ENCODE measurements at places on chromosomes 6 and 20.

DNA sequence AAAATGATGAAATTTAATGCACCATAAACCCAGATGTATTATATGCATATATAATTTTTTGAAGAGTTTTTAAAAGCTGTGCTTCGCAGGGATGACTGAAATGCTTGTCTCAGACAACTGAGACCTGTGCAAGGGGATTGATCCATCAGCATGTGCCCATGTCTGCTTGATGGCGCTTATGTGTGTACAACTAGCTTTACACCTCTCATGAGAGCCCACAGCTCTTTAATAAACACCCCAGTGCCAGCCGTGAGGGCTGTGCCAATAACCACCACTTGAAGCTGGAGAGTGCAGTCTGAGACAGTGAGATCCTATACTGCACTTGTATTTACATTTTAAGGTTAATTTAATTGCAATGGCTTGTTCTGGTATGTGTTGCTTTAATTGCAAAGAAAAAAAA is 225.5 kb downstream of the BCKDHB start:
- no peak for DNase-seq
- H3K36me3 ChIP-seq, result no peaks in the 10 kb centered on the region
- H3K27me3 ChIP-seq, result no peaks in the 10 kb centered on the region
- H3K4me3 ChIP-seq, result no peak overlapping the region

- no peaks in the 10 kb centered on the region for H3K27me3 ChIP-seq
- no peaks in the 10 kb centered on the region for H3K36me3 ChIP-seq
- no peak overlapping the region for H3K4me3 ChIP-seq
- H3K27ac ChIP-seq, result no peak overlapping the region
Observed at GRCh38 chr6:107398001-107398400, 61.4 kb downstream of the PDSS2 start.

DNA sequence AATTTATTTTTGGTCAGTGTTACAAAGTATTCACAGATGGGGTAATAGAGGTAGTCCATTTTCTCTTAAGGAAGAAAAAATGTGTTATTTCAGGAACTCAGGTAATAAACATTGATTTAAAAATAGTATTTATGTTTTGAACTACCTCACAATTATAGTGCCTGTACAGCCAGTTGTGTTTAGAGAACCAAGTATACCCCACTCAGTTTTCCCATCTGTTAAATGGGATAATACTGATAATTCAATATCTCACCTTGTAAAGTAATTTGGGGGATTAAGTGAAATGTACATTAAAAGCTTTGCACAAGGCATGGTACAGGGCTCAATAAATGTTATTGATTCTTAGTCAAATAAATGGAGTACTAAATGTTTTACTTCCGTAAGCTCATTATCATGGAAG is 4.7 kb downstream of the ZNF451 start:
- H3K4me3 ChIP-seq, result no peak overlapping the region
- H3K36me3 ChIP-seq, result peaks cover 16% of the 10 kb centered on the region
- peaks cover 3% of the 10 kb centered on the region for H3K4me1 ChIP-seq
- DNase-seq, result no peak

GRCh38 chr6:69732640-69733039 is 64.2 kb downstream of the LMBRD1 start:
- H3K4me1 ChIP-seq, result no peaks in the 10 kb centered on the region
- no peak overlapping the region for H3K4me3 ChIP-seq
- H3K27ac ChIP-seq, result no peak overlapping the region
- no peaks in the 10 kb centered on the region for H3K36me3 ChIP-seq
- no peaks in the 10 kb centered on the region for H3K27me3 ChIP-seq

DNA sequence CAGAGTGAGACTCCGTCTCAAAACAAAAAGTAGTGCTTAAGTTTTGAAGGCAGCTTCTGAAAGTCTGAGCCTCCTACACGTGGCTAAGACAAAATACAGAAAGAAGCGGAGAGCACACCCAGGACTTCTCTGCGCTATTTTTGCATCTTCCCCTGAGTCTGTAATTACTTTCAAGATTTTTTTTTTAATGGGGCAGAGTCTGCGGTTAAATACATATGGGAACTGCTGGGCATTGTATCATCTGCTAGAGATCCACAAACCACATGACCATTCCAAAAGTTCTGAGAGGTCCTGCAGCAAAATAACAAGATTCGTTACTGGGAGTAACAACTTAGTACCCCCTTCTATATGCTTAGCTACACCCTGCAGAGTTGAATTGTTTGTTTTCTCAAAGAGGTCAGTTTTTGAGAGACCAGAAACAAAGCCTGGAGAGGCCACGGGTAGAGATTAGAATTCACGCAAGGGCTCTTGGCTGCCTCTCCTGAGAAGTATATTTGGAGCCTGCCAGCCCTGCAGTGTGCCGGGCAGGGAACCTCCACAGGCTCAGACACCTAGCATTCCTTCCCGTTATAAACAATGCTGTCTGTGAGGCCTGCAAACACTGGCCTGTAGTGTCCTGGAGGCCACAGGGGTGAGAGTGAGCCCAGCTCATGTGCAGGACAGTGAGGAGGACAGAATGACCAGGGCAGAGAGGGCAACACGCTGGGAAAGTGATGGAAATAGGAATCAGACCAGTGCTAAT is 48.2 kb upstream of the FAM50B start:
- peak overlapping the region; percentile 94 for H3K27ac ChIP-seq
- no peak for DNase-seq
- H3K4me1 ChIP-seq, result peaks cover 20% of the 10 kb centered on the region
- H3K36me3 ChIP-seq, result no peaks in the 10 kb centered on the region

DNA sequence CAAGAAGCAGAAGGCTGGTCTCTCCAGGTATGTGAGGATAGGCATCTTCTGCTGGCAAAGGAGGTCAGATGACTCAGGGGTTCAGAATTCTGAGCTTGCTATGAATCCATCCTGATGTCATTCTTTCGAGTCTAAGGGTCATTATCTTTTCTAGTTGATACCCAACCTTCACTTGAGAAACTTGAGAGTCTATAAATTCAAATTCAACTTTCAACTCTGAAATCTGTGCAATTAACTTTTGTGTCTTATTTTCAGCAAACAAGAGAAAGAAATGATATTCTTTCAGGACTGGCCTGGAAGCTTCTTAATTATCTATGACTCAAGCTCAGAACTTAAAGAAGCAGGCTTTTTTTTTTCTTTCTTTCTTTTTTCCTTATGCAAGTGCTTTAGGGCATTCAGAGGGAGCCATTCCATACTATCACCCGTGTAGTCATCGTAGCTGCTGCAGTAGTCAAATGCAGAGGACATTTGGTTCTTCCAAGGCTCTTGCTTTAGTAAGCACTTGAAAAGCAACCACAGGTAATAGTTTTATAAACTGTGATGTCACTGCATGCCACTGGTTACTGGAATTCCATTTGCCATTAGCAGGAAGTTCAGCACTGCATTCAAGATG is 93.0 kb downstream of the ADTRP start:
- no peaks in the 10 kb centered on the region for H3K36me3 ChIP-seq
- DNase-seq, result no peak
- H3K4me3 ChIP-seq, result no peak overlapping the region
- H3K27ac ChIP-seq, result no peak overlapping the region

DNA sequence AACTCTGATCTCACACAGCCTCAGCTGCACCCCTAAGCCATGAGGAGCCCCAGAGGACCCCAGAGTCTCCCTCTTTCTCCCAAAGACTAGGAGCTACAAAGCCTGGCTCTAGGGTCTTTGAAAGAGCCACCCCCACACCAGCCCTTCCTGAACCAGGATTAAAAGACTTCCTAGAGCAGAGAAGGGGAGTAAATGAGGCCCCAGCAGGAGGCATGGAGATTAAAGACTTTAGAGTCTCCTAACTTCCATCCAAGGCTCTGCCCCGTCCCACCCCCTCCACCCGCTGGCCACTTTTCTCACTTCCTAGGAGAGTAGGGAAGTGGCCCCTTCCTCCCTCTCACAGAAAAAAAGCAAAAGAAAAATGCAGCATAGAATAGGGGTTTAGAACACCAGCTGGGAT is 1.7 kb downstream of the PREX1 start:
- peak overlapping the region; percentile 73 for H3K27ac ChIP-seq
- no peaks in the 10 kb centered on the region for H3K36me3 ChIP-seq
- H3K27me3 ChIP-seq, result no peaks in the 10 kb centered on the region
- H3K4me3 ChIP-seq, result peak overlapping the region; percentile 82
- peaks cover 5% of the 10 kb centered on the region for H3K4me1 ChIP-seq

GRCh38 chr20:37394543-37395409 is 48.8 kb downstream of the SRC start:
- no peak overlapping the region for H3K4me3 ChIP-seq
- no peak for DNase-seq
- peaks cover 38% of the 10 kb centered on the region for H3K4me1 ChIP-seq
- H3K27ac ChIP-seq, result no peak overlapping the region
- peaks cover 45% of the 10 kb centered on the region for H3K36me3 ChIP-seq

GRCh38 chr6:53044572-53044971 is 20.6 kb upstream of the FBXO9 start:
- H3K27ac ChIP-seq, result no peak overlapping the region
- DNase-seq, result no peak
- H3K27me3 ChIP-seq, result no peaks in the 10 kb centered on the region
- no peak overlapping the region for H3K4me3 ChIP-seq
- peaks cover 5% of the 10 kb centered on the region for H3K4me1 ChIP-seq

DNA sequence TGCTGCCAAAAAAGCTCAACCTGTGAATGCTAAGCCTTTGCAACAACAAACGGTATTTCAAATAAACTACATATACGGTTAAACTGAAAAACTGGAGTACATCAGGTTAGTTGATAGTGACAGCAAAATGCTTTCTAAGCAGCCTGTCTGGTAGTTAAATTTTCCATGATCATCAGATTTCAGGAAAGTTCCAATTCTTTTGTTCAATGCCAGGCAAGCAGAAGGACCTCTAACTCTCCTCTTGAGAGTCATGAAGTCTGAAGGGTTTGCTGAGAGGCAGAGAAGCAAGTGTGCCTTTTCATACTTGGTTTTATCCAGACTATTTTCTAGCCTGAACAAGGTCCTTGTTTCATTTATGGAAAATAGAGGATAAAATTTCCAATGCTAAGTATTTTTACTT is 4.5 kb downstream of the FLRT3 start:
- no peaks in the 10 kb centered on the region for H3K4me1 ChIP-seq
- no peak overlapping the region for H3K27ac ChIP-seq
- H3K36me3 ChIP-seq, result no peaks in the 10 kb centered on the region
- DNase-seq, result no peak

GRCh38 chr6:20876561-20876960 is 342.3 kb downstream of the CDKAL1 start:
- DNase-seq, result no peak
- no peaks in the 10 kb centered on the region for H3K27me3 ChIP-seq
- H3K4me3 ChIP-seq, result no peak overlapping the region
- H3K27ac ChIP-seq, result peak overlapping the region; percentile 64

- no peak for DNase-seq
- no peaks in the 10 kb centered on the region for H3K36me3 ChIP-seq
- H3K4me3 ChIP-seq, result no peak overlapping the region
- H3K4me1 ChIP-seq, result peaks cover 2% of the 10 kb centered on the region
Observed at GRCh38 chr20:62970307-62971210, 18.1 kb downstream of the SLC17A9 start.

DNA sequence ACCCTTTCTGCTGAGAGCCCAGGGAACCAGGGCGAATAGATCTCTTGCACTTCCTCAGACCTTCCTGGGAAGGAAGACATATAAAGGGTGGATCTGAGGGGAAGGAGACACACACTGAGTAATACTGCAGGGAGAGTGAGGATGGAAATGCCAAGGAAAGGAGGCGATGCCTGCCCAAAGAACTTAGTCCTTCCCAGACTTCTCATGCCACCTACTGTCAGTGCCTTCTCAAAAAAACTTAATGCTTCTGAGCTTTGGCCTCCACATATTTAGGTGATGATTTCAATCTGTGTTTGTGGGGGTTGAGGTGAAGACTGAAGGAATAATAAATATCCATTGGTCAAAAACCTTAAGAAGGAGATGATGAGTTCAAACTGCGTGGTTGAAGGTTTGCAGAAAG is 9.7 kb downstream of the BTN3A1 start:
- no peak overlapping the region for H3K27ac ChIP-seq
- no peak for DNase-seq
- no peak overlapping the region for H3K4me3 ChIP-seq
- H3K4me1 ChIP-seq, result no peaks in the 10 kb centered on the region
- H3K36me3 ChIP-seq, result peaks cover 25% of the 10 kb centered on the region

GRCh38 chr6:30752157-30752927 is 8.0 kb upstream of the IER3 start:
- H3K4me1 ChIP-seq, result peaks cover 18% of the 10 kb centered on the region
- H3K4me3 ChIP-seq, result no peak overlapping the region
- no peaks in the 10 kb centered on the region for H3K27me3 ChIP-seq
- peak overlapping the region; percentile 91 for H3K27ac ChIP-seq
- H3K36me3 ChIP-seq, result no peaks in the 10 kb centered on the region

GRCh38 chr6:39453241-39453640 is 130.7 kb upstream of the KCNK16 start:
- no peak overlapping the region for H3K27ac ChIP-seq
- H3K36me3 ChIP-seq, result no peaks in the 10 kb centered on the region
- no peak for DNase-seq
- H3K4me1 ChIP-seq, result no peaks in the 10 kb centered on the region

GRCh38 chr6:132483779-132484679 is 28.9 kb downstream of the STX7 start:
- H3K4me3 ChIP-seq, result no peak overlapping the region
- H3K4me1 ChIP-seq, result peaks cover 12% of the 10 kb centered on the region
- H3K27me3 ChIP-seq, result no peaks in the 10 kb centered on the region
- H3K36me3 ChIP-seq, result no peaks in the 10 kb centered on the region
- no peak for DNase-seq
- no peak overlapping the region for H3K27ac ChIP-seq

DNA sequence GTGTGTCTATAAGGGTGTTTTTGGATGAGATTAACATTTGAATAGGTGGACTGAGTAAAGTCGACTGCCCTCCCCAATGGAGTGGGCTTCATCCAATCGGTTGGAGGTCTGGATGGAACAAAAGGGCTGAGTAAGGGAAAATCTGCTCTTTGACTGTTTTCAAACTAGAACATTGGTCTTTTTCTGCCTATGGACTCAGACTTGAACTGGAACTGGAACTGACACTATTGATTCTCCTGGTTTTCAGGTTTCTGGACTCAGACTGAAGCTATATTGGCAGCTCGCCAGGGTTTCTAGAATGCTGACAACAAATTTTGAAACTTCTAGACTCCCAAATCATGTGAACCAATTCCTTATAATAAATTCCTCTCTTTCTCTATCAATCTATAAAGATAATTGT is 498.9 kb upstream of the EPHA7 start:
- H3K36me3 ChIP-seq, result no peaks in the 10 kb centered on the region
- DNase-seq, result no peak
- no peaks in the 10 kb centered on the region for H3K27me3 ChIP-seq
- H3K4me3 ChIP-seq, result no peak overlapping the region
- H3K4me1 ChIP-seq, result no peaks in the 10 kb centered on the region

Measured in ascending aorta (tissue), 2 donors.